Peyer's patch (tissue), 4 donors: ENCODE measurements at places on chromosomes 2 and 18. TPM values are rescaled to one million over a fixed set of nuclear protein-coding genes. Genes with fewer than 3 reads are reported as not detected.

- H3K36me3 ChIP-seq, result no peaks in the 10 kb centered on the region
- H3K4me1 ChIP-seq, result no peaks in the 10 kb centered on the region
- no peaks in the 10 kb centered on the region for H3K27me3 ChIP-seq
- no peak for DNase-seq
- no peak overlapping the region for H3K27ac ChIP-seq
Measured at GRCh38 chr18:54905629-54906028, 53.6 kb downstream of the CCDC68 start.

- no peak overlapping the region for H3K4me3 ChIP-seq
- H3K27ac ChIP-seq, result no peak overlapping the region
- H3K36me3 ChIP-seq, result no peaks in the 10 kb centered on the region
- H3K27me3 ChIP-seq, result no peaks in the 10 kb centered on the region
- no peak for DNase-seq
Measured at GRCh38 chr18:69494841-69495240, 94.2 kb downstream of the DOK6 start.

- H3K4me1 ChIP-seq, result no peaks in the 10 kb centered on the region
- H3K36me3 ChIP-seq, result no peaks in the 10 kb centered on the region
- H3K27ac ChIP-seq, result no peak overlapping the region
- no peak overlapping the region for H3K4me3 ChIP-seq
- no peaks in the 10 kb centered on the region for H3K27me3 ChIP-seq
Measured at GRCh38 chr18:56191334-56191733, 447.1 kb downstream of the TXNL1 start.

GRCh38 chr2:129907256-129907998 is 72.0 kb upstream of the RAB6C start:
- H3K27me3 ChIP-seq, result no peaks in the 10 kb centered on the region
- H3K4me3 ChIP-seq, result no peak overlapping the region
- no peaks in the 10 kb centered on the region for H3K4me1 ChIP-seq
- H3K27ac ChIP-seq, result no peak overlapping the region
- no peaks in the 10 kb centered on the region for H3K36me3 ChIP-seq
- no peak for DNase-seq

- no peaks in the 10 kb centered on the region for H3K36me3 ChIP-seq
- H3K27me3 ChIP-seq, result no peaks in the 10 kb centered on the region
- H3K4me1 ChIP-seq, result no peaks in the 10 kb centered on the region
- DNase-seq, result no peak
- no peak overlapping the region for H3K4me3 ChIP-seq
Measured at GRCh38 chr2:37883518-37883917, 41.6 kb upstream of the RMDN2 start.

Gene SPEG
- total RNA-seq, result 3.2 TPM

Gene CPO
- total RNA-seq, result 208 TPM
